ENCODE measurements at places on chromosomes 16 and 17.

GRCh38 chr17:1785930-1786329 is 24.1 kb downstream of the SERPINF1 start:
- DNase-seq, result no peak

GRCh38 chr16:78877114-78877655 is 723.4 kb downstream of the MAF start:
- DNase-seq, result no peak

GRCh38 chr17:7029096-7029495 is 6.2 kb downstream of the BCL6B start:
- no peak for DNase-seq

DNA sequence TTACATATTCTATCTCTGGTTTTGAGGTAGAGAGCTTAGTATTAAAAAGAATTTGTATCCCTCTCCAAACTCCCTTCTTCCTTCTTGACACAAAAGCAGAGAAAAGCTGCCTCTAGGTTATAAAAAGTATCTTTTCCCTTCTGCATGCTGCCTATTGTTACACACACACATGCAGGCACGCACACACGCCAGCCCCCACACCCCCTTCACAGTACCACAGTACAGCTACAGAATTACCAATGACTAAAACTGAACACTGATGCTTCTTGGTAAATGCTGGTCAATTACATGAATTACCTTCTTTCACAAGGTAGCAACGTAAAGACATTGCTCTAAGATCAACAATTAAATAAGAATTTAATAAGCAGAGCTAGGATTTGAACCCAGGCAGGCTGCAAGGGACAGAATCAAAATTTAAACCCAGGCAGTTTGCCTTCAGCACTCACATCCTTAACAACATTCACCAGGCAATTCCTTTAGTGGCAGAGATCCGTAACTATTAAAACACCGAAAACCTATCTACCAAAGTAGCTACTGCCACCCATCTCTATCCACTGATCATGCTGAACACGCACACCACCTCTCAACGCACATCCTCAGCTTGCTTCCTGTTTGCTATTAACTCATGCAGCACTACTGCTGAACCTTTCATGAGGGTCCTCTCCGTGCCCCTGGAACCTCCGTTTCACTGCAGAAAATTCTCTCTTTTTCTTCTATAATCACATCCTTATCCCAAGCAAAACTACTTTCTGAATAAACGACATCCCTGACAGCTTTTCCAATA is 37.8 kb downstream of the YWHAE start:
- no peak for DNase-seq

- DNase-seq, result no peak
Observed at GRCh38 chr17:42131981-42132432, 9.4 kb downstream of the HSPB9 start.

DNA sequence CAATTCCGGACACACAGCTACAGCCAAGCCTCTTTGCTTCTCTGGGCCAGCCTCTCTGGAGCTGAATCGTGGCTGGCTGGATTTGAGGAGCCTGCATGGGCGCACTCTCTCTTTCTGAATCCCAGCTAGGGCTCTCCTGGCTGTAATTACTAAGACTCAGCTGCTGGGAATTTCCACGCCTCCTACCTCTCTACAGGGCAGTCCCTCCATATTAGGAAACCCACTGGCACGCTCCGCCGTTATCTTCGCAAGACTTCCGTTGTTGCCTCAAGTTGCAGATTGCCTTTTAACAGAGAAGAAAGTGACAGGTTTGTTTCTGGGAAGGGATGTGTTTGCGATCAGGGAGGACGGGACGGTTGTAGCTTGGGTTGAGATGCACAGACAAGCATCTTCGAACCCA is 188.4 kb upstream of the NLRP1 start:
- peak; percentile 68 for DNase-seq

DNA sequence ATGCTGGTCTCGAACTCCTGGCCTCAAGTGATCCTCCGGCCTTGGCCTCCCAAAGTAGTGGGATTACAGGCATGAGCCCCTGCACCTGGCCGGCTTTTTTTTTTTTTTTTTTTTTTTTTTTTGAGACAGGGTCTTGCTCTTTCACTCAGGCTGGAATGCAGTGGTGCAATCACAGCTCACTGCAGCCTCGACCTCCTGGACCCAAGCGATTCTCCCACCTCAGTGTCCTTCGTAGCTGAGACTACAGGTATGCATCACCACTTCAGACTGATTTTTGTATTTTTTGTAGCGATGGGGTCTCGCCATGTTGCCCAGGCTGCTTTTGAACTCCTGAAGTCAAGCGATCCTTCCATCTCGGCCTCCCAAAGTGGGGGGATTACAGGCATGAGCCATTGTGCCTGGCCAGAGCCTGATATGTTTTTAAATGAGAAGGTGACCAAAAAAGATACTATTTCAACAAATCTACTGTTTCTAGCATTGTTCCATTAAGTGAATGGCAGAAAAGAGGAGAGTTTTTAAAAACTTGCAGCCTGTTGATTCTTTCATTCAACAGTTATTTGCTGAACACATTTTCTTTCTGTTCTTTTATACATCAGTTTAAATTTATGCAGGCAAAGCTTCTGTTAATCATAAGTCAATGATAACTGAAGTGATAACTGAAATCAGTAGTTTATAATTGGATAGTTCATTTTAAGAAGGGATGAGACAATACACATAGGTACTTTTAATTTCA is 3.2 kb upstream of the SRSF1 start:
- DNase-seq, result no peak

- DNase-seq, result no peak
Observed at GRCh38 chr16:49800876-49801275, 55.0 kb downstream of the ZNF423 start.

GRCh38 chr16:80948886-80949493 is 57.7 kb downstream of the CMC2 start:
- DNase-seq, result peak; percentile 75

- DNase-seq, result no peak
Observed at GRCh38 chr17:19295473-19296135, 58.4 kb downstream of the EPN2 start.

DNA sequence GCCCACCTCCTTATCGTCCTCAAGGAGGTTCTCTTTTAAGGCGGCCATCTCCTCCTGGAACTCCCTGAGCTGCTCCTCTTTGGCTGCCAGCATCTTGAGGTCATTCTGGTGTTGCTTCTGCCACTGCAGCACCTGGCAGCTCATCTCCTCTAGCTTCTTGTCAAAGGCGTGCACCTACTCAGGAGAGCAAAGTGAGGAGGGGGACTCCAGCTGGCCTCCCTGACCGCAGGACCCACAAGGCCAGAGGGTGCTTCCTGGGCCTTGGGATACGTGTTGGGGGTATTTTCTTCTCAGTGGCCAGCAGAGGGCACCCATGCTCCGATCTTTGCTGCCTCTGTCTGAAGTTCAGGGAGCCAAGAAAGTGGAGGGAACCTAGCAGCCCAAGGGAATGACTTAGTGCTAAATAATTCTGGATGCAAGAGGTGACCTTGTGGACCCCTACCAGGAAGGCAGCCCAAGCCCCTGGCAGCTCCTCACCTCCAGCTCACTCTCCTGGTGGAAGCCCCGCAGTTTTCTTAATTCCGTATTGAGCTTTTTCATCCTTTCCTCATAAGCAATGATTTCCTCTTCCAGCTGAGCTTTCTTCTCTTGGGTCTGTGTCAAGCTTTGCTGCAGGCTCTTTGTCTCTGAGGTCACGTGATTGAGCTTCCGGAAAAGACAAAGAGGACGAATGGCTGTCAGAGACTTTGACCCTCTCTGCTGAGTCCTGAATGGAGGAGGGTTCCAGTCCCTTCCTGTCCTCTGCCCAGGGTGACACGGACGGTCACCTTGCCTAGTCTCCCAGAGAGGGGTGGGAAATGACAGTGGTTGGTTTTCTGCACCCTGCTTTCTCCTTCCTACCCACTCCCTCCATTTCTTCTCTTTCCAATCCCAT is 31.4 kb downstream of the DHX38 start:
- DNase-seq, result peak; percentile 93

GRCh38 chr16:59941594-59941993 is 1207.5 kb upstream of the GOT2 start:
- no peak for DNase-seq

GRCh38 chr17:68589086-68589485 is 12.1 kb downstream of the FAM20A start:
- no peak for DNase-seq

- peak; percentile 86 for DNase-seq
Observed at GRCh38 chr17:1724351-1724868, at the start of gene WDR81. WDR81 (plus strand) TSS chr17:1724704; CDS start chr17:1724960, 256 bp downstream.

- no peak for DNase-seq
Observed at GRCh38 chr16:84294117-84294516, 561 bp upstream of the WFDC1 start.

DNA sequence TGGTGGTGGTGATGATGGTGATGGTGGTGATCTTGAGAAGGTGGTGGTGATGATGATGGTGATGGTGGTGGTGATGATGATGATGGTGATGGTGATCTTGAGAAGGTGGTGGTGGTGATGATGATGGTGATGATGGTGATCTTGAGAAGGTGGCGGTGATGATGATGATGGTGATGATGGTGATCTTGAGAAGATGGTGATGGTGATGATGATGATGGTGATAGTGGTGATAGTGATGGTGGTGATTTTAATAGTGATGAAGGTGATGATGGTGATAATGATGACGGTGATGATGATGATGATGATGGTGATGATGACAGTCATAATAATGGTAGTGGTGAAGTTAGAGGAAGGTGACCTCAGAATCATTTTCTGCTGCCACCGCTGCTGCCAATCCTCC is 75.1 kb downstream of the MYH13 start:
- no peak for DNase-seq

All from mesendoderm (in vitro differentiated cells).